ENCODE measurements at places on chromosomes 12 and 14.

GRCh38 chr14:101535232-101535631, 26.1 kb upstream of the DIO3 start:
- DNase-seq: no peak

GRCh38 chr12:44748950-44749468, 127.1 kb downstream of the NELL2 start:
- DNase-seq: no peak

GRCh38 chr12:27220055-27220987, 23.8 kb upstream of the STK38L start:
- DNase-seq: no peak

DNA sequence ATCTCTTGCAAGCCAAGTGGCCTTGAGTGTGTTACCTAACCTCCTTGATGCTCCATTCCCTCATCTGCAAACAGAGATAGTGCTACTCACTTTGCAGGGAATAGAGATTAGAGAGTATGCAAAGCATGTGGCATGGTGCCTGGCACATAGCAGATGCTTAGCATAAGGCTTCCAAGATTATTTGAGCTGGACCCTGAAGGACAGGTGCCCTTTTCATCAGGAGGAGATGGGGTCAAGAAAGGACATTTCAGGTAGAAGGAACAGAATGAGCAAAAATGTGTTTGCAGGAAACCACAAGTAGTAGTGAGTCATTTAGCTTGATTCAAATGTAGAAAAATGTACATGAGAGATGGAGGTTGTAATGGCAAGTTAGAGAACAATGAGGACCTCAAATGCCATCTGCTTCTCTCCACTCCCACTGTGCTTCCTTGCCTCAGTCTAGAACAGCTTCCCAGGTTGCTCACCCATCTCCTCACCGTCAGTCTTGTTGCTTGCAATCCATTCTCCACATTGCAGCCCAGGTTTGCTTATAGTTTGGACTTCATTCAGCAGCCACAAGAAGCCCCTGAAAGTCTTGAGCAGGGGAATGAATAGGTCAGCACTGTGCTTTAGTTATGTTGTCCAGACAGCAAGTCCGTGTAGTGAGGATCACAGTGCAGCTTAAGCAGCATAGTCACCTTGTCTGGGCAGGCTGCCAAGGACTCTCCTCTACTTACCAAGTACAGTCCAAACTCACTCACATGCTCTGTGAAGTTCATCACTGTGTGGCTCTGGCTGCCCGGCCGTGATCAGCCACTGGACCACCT, 536.3 kb upstream of the CCDC196 start:
- no peak for DNase-seq

DNA sequence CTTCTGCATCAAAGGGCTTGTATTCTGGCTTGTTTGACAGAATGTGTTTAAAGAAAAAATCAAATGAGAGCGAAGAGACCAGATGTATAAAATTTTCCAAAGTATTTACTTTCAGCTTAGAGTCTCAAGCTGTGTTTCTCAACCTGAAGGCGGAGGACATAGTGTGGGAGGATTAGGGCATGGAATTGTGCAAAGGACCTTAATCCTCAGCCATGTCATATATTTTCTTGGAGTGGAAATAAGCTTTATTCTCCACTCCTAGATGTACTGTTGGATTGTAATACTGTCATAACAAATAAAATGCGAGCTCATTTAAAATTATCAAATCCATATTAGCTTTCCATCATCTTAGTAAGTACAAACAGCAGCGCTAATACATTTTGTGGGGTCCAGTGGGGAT, 154.0 kb downstream of the PAH start:
- no peak for DNase-seq

DNA sequence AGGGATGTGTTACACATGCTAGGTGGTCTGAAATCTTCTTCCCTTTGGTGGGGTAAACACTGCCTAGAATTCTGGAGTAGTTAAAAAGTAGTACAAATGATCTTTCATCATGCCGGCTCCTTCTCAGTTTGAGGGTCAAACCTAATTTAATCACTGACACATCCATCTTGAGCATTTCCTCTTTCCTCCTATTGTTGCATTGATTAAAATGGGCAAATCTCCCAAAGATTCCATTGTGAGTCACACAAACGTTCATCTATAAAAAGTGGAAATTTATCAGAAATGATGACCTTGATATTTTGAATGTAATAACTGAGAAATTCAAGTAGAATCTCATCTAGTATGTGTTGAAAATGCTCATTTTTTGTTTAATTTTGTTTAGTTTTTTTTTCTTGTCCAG, 996.0 kb downstream of the NRXN3 start:
- DNase-seq: no peak

GRCh38 chr12:49827401-49828099, 663 bp downstream of the NCKAP5L start:
- DNase-seq: no peak

- DNase-seq: peak; percentile 29
Measured at GRCh38 chr12:80195074-80195726, 95.9 kb downstream of the OTOGL start.

DNA sequence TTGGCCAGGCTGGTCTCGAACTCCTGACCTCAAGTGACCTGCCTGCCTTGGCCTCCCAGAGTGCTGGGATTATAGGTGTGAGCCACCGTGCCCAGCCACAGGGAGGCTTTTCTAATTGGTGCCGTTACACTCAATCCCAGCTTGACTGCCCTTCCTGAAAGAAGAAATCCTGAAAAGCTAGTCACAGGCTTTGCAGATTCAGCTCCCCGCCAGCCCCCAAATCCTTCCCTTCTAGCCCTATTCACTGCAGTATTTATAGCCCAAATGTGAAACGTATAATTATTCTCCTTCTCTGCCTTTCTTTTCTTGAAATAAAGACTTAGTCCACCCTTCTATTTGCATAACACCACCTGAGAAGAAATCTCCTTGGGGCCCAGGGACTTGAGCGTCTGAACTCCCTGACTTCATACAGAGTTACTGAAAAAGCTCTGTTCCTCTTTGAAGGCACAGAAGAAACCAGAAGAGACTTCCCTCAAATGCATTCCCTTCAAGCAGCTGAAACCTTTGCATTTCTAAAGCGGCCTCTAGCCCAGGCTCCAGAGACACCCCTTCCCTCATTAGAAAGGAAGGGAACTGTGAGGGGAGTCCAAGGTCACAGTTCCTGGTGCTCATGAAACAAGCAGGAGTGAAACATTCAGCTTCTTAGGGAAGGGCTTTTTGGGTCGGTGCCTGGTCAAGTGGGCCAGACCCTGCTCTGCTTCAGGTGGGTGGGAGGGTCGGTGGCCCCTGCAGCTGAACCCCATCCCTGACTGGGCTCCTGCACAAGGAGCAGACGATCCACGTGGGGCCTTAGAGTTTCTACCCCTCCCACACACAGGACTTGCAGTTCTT, 42.3 kb upstream of the BATF start:
- DNase-seq: no peak

- DNase-seq: no peak
Measured at GRCh38 chr14:101078892-101079221, 175.3 kb upstream of the RTL1 start.

- DNase-seq: no peak
Measured at GRCh38 chr12:128743916-128744315, 79.8 kb downstream of the SLC15A4 start.

DNA sequence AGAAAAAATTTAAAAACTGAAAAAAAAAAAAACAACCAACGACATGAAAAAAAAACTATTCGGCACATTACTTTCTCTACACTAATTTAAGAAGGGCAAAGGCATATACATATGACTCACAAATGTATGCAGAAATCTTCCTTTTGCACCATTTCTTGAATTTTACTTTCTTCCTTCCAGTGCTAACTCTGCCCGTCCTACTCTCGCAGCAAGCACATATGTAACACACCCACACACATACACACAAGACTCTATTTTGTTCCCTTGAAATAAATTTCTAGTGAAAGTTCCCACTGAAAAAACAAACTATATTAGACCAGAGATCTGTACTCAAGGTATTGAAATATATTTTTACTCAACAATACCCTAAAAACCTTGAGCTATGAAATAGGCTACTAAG, 14.6 kb downstream of the BTG1 start:
- no peak for DNase-seq

- DNase-seq: no peak
Measured at GRCh38 chr12:38427442-38427841, 110.9 kb downstream of the ALG10B start.

DNA sequence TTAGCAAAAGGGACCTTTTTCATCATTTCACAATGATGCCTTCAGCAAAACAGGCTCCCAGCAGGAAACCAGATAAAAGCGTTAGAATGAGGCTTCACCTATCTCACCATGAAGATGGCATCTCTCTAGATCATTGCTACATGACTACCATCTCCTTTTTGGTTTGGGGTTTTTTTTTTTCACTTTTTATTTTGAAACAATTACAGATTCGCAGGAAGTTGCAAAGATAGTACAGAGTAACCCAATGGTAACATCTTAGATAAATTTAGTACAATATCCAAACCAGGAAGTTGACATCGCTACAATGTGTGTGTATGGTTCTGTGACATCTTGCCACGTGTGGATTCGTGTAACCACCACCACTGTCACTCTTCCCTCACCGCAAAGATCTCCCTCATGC, 22.3 kb upstream of the PWP1 start:
- DNase-seq: no peak

GRCh38 chr12:32451816-32452215, 52.5 kb downstream of the FGD4 start:
- no peak for DNase-seq

GRCh38 chr12:50786498-50787231, 22.8 kb downstream of the ATF1 start:
- DNase-seq: peak; percentile 79

GRCh38 chr14:31270196-31270772, 62.7 kb upstream of the HECTD1 start:
- DNase-seq: no peak

DNA sequence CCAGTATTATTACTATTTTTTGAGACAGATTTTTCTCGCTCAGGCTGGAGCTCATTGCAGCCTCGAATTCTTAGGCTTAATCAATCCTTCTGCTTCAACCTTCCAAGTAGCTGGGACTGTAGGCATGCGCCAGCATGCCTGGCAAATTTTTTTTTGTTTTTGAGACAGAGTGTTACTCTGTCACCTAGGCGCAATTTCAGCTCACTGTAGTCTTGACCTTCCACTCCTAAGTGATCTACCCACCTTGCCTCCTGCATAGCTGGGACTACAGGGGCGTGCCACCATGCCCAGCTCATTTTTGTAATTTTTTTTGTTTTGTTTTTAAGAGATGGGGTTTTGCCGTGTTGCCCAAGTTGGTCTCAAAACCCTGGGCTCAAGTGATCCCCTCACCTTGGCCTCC, 15.2 kb downstream of the ERC1 start:
- no peak for DNase-seq

- peak; percentile 80 for DNase-seq
Measured at GRCh38 chr12:76863837-76864236, 15.0 kb downstream of the CSRP2 start.

- no peak for DNase-seq
Measured at GRCh38 chr14:55684956-55685584, 105.1 kb downstream of the KTN1 start.

- DNase-seq: no peak
Measured at GRCh38 chr12:53971129-53971528, 1.8 kb upstream of the HOXC11 start.

DNA sequence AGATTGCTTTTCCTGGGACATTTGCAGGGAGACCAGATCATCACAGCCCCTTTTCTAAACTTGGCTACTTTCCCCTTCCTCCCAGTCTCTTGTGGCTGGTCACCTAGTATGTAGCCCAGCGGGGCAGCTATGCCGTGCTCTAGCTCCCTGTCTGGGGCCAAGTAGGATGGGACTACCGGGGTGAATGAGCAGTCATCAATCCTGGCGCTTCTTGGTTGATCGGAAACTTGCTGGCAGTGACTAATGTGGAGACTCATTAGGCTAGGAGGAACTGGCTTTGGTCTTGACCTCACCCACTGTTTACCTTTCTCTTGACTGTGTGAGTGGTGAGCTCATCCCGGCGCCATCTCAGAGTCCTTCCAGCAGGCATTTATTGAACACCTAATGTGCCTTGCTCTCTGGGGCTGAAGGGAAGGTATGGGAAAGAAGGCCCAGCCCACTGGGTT, 15.9 kb downstream of the PLEKHG3 start:
- peak; percentile 33 for DNase-seq

DNA sequence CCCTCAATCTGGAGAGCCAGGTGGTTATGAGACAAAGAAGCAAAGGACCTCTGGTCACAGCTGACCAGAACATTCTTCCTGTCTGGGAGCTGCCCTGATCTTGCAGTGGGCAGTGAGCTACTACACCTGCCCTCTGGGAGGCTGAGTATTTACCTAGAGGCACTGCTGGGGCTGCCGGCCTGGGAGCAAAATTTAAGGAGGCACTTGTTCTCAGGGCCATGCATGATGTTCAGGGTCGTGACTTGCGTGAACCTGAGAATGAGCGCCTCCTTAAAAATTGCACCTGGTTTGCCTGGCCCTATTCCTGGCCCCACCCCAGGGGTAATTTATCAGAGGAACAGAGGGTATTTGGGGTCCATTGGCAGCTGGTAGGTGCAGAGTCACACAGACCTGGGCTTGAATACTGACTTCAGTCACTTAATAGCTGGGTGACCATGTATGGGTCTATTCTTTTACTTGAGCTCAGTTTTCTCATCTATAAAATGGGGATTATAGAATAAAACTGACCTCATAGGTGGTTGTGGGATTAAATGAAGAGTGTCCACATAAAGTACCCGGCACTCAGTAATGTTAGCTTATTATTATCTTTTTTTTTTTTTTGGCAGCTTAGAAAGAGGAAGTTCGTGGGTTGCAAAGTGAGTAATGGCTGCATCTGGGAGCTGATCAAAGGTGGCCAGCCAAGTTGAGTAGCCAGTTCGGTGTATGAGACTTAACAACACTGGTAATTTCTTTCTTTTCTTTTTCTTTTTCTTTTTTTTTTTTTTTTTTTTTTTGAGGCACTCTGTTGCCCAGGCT, 107.4 kb upstream of the MED13L start:
- DNase-seq: no peak

DNA sequence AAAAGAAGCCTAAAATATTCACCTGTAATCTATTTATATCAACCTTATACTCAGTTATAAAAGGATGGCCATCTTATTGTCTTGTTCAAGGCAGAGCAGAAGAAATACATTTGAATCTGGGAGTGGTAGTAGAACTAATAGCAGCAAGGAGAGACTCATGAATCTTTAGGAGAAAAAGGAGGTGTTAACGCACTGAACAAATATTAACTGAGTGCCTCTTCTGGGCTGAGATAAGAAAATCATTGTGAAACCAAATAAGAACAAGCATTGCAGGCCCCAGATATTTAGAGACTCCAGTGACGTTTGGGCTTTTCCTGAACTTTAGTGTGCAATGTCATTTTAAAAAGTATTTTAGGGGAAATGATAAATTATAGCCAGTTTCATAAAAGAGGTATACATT, 790.6 kb downstream of the DIO2 start:
- no peak for DNase-seq

GRCh38 chr14:21326972-21327371, 47.1 kb downstream of the RPGRIP1 start:
- no peak for DNase-seq

GRCh38 chr14:50941151-50941550, 3.1 kb downstream of the PYGL start:
- peak; percentile 74 for DNase-seq

Data from GM04504 (cell line).